Thoracic aorta (tissue), 2 donors: ENCODE measurements at places on chromosomes 13 and 19. TPM values are rescaled to one million over a fixed set of nuclear protein-coding genes. Genes with fewer than 3 reads are reported as not detected.

Gene FLT3
- total RNA-seq: 1.1 TPM

Gene PCSK4
- total RNA-seq: 0.56 TPM

Gene CGB3
- not detected for total RNA-seq

Gene FUT1
- total RNA-seq: 0.99 TPM

Gene ZNF563
- total RNA-seq: 3.1 TPM

Gene PTH2
- not detected for total RNA-seq
